Pancreas (tissue), 10 donors: ENCODE measurements at places on chromosomes 6 and 20. TPM values are rescaled to one million over a fixed set of nuclear protein-coding genes. Genes with fewer than 3 reads are reported as not detected.

DNA sequence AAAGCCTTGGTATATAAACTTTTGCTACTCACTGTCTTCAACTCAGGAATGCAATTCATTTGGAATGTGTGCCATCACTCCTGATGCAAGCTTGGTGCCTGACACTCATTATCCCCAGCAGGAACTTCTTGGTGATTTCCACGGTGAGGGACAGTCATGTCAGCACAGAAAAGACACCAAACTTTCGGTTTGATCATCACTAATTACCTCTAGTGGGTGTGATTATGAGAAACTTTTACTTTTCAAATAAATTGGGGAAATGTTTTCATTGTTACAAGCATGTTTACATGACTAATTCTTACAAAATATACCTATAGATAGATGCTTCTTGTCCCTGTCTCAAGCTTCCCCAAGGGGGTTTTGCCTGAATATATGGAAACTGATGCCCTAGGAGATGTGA is 40.9 kb downstream of the RPP40 start:
- no peak for DNase-seq

GRCh38 chr6:4350567-4351519 is 215.5 kb upstream of the ECI2 start:
- DNase-seq: no peak

The ERVFRD-1 gene
- 0.07 TPM for polyA plus RNA-seq

The BMP2 gene
- polyA plus RNA-seq: 3.1 TPM

DNA sequence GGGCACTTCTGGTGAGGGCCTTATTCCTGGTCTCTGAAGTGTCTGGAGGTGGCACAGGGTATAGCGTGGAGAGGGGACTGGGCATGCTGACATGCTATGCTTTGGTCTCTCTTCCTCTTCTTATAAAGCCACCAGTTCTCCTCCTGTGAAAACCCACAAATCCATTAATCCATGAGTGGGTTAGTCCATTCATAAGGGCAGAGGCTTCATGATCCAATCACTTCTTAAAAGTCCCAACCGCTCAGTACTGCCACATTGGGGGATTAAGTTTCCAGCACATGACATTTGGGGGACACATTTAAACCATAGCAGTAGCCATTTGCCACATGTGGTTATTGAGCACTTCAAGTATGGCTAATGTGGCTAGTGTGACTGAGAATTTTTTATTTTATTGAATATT is 3.8 kb upstream of the TRIB3 start:
- DNase-seq: no peak

- peak; percentile 29 for DNase-seq
These were observed 12.7 kb downstream of the SAYSD1 start for GRCh38 chr6:39102071-39102820.

The SGK2 gene
- polyA plus RNA-seq: 21.6 TPM

GRCh38 chr20:34322267-34323105 is 19.3 kb upstream of the AHCY start:
- no peak for DNase-seq

- no peak for DNase-seq
These were observed 125.4 kb upstream of the SAMD5 start for GRCh38 chr6:147382945-147383554.

- DNase-seq: peak; percentile 41
These were observed 94.5 kb downstream of the HTR1B start for GRCh38 chr6:77368660-77369313.

DNA sequence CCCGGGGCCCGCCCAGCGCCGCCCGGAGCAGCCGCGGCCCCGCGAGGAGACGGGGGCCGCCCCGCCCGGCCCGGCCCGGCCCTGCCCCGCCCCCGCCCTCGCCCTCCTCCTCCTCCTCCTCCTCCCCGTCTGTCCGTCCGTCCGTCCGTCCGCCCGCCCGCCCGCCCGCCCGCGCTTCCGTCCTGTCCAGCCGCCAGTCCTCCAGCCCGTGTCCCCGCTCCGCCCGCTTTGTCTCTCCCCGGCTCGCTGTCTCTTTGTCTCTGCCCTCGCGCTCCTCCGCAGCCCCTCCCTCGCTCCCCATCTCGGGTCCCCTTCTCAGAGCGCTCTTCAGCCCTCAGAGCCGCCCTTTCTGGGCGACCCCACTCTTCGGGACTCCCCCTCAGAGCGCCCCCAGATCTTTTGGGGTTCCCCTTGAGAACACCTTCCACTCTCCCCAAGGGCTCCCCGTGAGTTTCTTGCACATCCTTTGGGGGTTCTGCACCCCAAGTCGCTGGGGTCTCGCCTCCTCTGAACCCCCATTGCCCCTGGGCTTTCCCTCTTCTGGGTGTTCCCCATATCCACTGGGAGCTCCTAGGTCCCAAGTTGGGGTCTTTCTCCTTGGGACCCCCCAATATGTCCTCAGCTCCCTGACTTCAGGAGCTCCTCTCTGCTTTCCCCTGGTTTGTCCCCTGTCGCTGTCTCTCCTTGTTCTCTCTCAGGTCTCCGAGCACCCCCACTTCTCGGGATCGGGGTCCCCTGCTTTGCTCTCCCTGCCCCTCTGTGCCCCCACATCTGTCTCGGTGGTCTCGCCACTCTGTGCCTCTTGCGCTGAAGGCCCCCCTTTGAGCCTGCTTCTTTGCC is 79.5 kb upstream of the MYL9 start:
- DNase-seq: peak; percentile 67

- no peak for DNase-seq
These were observed 881 bp upstream of the AIG1 start for GRCh38 chr6:143059663-143060353.

The NANP gene
- 1.8 TPM for polyA plus RNA-seq

The HLA-DMB gene
- polyA plus RNA-seq: 2.7 TPM

DNA sequence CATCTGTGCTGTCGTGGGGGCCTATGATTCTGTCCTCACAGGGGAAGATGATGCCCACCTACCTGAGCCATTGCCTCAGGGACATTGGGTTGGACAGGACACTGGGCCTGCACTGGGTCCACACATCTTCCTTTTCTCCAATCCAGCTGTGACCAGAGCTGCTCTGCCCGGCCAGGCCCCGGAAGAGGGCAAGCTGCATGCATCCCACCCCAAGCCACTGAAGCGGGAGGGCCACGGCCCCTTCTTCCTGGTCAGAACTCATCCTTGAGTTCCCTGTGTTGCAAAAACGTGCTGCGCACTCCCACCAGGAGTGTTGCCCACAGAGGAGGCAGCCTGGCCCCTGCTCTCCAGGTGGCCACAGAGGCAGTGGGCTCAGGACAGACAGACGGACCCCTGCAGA is 38.2 kb downstream of the SPDEF start:
- no peak for DNase-seq

DNA sequence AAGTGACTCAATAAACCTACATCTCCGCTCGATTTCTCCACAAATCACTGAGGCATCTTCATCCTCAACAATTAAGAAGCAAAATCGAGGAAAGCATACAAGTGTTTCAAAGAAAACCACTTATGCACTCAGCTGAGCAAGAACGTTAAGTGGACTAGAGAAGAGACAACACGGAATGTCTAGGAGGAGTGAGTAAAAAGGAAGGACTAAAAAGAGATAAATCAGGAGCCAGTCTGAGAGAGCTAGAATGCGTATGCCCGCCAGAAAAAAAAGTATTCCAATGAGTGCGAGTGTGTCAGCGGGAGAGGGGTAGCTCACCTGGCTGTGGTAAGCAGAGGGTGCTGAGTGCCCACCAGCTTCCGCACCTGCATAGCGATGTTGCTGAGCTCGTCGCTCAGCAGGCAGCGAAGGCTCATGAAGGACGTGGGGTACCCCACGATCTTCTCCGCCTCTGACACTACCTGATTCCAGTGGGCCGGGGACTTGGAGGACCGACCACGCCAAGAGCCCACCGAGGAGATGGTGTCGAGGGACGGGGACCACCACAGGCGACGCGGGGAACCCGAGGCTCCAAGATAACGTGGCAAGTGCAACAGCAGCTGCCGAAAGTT is 587 bp downstream of the PDSS2 start:
- no peak for DNase-seq

The ZNF165 gene
- 2.8 TPM for polyA plus RNA-seq

The SNX9 gene
- polyA plus RNA-seq: 14.2 TPM

DNA sequence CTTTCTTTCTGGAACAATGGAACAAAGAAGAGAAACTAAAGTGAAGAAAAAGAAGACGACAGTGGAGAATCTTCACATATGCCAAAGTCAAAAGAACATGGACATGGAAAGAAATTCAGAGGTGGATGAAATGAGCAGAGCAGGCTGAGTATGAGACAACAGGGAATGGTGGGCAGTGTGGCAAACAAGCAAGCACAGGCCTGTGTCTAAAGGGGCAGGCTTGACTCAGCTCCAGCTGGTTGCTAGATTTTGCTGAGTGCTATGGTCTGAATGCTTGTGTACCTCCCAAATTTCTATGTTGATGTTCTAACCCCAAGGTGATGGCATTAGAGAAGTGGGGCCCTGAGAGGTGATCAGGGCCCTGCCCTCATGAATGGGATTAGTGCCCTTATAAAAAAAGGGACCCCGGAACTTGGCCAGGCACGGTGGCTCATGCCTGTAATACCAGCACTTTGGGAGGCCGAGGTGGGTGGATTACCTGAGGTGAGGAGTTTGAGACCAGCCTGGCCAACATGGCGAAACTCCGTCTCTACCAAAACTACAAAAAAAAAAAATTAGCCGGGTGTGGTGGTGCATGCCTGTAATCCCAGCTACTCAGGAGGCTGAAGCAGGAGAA is 49.6 kb downstream of the ZMYND8 start:
- DNase-seq: no peak

GRCh38 chr6:137950581-137950980 is 83.5 kb downstream of the TNFAIP3 start:
- no peak for DNase-seq

The DOK5 gene
- polyA plus RNA-seq: 0.46 TPM

DNA sequence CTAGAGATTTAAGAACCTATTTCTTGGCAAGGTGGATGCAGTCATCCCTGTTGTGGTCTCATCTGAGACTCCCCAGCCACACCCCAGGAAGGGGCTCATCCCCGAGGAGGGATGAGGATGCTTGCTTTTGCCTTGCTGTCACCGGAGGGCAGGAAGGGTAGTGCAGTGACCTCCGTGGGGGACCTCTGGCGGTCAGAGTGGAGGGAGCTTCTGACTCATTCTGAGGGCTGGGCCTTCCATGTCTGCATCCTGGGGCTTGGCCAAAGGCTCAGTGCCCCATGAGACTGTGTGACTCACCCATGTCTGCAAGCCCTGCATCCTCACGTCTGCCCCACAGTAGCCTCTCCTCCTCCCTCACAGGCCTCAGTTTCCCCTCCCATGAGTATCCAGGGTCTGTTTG is 38.7 kb downstream of the UQCC2 start:
- peak; percentile 60 for DNase-seq

DNA sequence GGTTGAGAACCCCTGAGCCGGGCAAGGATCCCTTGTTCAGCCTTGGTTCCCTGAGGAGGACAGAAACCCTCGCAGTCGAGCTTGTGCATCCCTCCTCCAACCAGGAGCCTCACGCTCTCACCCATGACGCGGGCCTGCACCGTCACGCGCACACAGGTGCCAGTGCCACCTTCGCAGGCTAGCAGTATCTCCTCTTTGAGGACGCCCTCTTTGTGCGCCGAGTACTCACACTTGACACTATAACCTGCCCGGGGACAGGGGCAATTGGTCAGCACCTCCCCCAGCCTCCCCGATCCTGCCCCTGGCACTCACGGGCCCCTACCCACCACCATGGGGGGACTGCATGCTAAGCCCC is 13.3 kb downstream of the ADISSP start:
- no peak for DNase-seq

- DNase-seq: no peak
These were observed 71.3 kb downstream of the TRERF1 start for GRCh38 chr6:42380228-42380979.

- no peak for DNase-seq
These were observed 29.2 kb downstream of the OSBPL2 start for GRCh38 chr20:62267543-62267942.

The MEP1A gene
- 0.02 TPM for polyA plus RNA-seq

The BFSP1 gene
- 2.0 TPM for polyA plus RNA-seq

DNA sequence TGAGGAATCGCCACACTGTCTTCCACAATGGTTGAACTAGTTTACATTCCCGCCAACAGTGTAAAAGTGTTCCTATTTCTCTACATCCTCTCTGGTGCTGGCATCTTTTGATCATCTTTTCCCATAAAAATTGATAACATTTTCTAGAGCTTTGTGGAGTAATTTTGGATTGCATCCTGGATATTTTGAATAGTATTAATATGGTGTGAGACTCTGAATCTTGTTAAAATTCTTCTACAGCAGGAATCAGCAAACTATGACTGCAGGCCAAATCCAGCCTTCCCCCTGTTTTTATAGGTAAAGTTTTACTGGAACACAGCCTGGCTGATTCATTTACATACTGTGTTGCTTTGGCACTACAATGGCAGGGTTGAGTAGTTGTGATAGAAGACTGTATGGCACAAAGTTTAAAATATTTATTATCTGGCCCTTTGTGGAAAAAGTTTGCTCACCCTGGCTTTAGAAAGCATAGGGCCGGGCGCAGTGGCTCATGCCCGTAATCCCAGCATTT is 15.0 kb upstream of the RNF8 start:
- no peak for DNase-seq

DNA sequence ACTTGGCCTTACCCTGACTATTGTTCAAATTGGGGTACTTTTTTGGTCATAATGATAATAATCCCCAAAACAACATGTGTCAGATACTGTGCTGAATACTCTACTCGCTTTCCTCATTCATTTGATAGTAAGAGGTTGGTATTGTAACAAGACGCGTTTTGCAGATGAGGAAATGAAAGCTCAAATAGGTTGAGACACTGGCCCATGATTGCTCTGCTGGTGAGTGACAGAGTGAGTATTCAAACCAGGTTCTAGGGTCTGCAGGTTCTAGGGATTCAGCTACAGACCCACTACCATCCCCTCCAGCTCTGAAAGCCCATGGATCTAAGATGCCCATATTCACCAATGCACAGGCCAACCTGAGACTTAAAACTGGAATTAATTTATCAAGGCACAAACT is 1.3 kb upstream of the ENPP4 start:
- no peak for DNase-seq

- no peak for DNase-seq
These were observed 76.8 kb downstream of the MAP3K4 start for GRCh38 chr6:161068321-161068741.

- DNase-seq: no peak
These were observed 100.3 kb downstream of the LIN28B start for GRCh38 chr6:105057160-105057559.

The TEAD3 gene
- 9.7 TPM for polyA plus RNA-seq

GRCh38 chr6:37988696-37989095 is 169.2 kb downstream of the ZFAND3 start:
- DNase-seq: no peak
